Stimulated activated CD4-positive, alpha-beta T cell treated with anti-CD3 and anti-CD28 coated beads, Interleukin-1b, Interleukin-23, amount 100 ng/mL, for 1 hour (primary cell): ENCODE measurements at places on chromosomes 6 and 20.
A peak's percentile ranks its signal among the peaks of the same experiment; 100 is the strongest.

DNA sequence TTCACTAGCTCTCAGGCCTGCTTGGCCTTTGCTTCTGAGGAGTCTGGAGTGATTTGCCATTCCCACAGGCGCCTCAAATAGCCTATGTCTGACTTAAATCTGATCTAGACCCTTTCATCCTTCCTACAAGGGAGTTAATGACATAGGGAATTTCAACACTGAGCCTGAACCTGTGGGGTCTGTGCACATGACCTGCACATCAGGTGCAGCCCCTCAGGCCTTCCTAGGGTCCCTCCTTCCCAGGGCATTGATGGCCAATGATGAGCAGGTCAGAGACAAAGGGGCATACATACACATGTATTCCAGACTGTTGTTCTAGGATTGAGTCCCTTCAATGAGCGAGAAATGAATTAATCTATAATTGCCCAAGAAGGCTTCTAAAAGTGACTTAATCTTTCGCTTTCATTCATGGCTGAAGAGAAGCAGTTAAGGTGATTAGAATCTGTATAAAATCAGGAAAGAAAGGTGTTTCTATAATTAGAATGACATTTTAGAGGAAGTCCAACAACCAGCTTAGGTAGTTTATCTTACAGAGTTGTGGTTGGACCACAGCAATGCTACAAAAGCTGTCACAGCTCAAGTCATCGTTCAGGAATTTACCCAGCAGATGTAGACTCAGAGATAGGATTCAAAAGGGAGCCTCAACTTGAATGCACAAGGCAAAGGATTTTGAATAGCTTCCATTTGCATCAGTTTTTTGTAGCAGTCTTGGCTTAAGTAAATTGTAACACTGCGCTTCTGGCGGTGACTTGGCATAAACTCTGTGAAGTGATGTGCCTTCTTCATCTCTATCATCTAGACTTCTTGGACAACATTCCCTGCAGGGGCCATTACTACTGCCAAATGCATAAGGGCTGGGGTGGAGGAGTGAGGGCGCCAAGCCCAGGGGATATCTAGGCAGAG lies 27.0 kb upstream of the TBC1D7 start:
- DNase-seq = no peak

DNA sequence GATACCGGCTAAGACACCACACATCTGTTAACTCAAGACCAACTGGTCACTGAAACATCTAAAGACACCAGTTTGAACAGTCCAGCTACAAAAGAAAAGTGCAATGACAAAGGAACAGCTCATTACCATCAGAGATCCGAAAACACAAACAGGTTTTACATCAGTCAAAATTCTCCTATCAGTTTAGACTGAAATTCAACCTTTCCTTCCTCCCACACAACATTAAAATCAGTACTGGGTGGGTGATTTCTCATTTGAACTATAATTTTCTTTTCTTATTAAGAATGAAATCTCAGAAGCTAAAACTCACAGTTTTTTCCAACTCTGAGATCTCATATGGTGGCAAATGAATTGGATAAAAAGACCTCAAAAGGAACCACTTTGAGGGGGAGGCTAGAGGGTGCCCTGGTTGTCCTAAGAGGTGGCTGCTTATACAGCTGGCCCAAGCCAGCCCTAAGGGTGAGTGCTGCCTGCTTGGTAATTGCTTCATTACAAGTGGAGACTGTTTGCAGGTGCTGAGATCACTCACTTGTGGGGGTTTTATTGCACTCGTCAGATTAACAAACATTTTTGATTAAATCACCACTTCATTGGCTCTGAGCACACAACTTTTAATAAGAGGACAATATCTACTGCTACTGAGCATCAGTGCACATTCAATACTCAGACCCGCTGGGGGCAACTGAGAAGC lies 4.3 kb downstream of the CCDC167 start:
- no peak for DNase-seq

GRCh38 chr20:16123623-16124022 lies 449.6 kb downstream of the KIF16B start:
- no peak for DNase-seq

- no peak for DNase-seq
Observed at GRCh38 chr6:141282263-141282662, 850.5 kb upstream of the GJE1 start.

DNA sequence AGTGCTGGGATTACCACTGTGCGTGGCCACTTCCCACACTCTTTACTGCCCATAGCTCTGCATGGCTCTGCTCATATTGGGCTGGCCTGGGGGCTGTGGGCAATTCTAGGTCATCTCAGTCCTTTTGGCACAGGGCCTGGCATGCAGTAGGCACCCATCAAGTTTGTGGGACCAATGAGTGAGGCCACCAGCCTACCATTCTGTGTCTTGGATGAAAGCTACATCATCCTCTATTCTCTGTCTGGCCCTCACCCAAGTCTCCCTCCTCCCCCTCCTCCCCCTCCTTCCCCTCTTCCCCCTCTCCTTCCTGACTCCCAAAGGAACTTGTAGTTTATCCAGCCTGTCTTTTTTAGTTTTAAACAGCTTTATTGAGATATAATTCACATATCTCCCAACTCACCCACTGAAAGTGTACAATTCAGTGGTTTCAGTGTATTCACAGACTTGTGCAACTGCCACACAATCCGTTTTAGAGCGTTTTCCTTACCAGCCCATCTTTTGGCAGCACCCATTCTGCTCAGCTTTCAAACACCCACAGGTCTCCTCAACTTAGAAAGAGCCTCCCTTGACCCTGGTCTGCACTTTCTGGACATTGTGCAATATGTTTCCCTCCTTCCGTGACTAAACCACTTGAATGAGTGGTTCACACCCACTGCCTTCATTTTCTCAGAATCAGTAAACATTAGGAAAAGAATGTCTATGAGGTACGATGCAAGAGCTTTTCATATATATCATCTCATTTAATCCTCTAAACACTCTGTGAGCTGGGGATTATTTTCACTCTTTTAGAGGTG lies 21.5 kb upstream of the MRPS18A start:
- DNase-seq = no peak

- no peak for DNase-seq
Observed at GRCh38 chr6:87738000-87738399, 36.0 kb upstream of the AKIRIN2 start.

DNA sequence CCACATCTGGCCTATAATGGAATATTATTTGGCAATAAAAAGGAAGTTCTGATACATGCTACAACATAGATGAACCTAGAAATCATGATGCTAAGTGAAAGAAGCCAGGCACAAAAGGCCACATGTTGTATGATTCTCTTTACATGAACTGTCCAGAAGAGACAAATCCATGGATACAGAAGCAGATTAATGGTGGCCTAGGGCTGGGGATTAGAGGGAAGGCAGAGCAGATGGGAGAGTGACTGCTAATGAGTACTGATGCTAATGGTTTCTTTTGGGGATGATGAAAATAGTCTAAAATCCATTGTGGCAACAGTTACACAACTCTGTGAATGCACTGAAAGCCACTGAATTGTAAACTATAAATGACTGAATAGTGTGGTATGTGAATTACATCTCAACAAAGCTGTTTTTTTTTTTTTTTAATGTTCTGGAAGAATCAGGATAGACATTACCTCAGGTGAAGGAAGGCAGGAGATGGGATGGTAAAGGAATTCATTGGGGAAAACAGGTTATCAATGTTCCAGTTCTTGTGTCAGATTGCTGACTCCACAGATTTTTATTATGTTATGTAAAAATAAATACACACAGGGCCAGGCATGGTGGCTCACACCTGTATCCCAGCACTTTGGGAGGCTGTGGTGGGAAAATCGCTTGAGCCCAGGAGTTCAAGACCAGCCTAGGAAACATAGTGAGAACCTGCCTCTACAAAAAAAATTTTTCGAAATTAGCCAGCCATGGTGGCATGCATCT lies 8.9 kb upstream of the SOX12 start:
- no peak for DNase-seq

- no peak for DNase-seq
Observed at GRCh38 chr20:17023806-17024205, 203.0 kb upstream of the PCSK2 start.

DNA sequence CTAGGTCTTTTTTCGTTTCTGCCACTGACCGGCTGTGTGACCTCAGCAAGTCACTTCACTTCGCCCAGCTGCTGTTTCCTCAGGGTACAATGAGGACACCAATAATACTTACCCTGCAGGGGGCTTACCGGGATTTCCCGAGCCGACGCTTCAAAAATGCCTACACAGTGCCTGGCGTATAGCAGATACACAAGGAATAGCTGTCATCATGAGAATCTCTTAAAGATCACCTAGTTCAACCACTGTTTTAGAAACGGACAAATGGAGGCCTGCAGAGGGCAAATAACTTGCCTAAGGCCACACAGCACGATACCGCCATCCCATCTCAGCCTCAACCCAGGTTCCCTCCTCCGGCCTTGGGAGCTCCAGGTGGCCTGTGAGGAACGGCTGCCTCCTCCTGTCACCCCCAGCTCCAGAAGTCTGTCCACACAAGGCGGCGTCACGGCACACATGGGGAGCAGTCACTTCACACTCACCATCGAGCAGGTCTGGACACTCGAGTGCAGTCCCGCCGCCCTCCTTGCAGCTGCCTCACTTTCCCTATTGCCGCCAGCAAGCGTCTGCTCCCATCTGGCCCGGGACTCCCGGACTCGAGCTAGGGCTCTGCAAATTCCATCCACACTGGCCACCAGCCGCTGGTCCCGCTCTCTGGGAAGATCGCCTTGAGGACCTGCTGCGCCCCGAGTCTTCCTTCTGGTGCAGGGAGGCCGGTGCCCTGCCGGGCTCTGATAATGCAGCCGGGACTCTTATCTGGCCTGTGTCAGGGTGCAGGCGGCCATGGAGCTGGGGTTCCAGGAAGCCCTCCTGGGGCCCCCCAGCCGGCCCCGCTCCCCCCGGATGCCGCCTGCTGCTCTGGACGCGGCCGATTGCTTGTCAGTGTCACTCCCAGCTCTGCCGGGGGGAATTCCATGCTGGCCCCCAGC lies at the start of gene RIPOR3:
Gene RIPOR3 (minus strand): TSS at position 893 of the 923 bp plus-strand sequence. CDS start 414 bp downstream, at position 479.
- no peak for DNase-seq

DNA sequence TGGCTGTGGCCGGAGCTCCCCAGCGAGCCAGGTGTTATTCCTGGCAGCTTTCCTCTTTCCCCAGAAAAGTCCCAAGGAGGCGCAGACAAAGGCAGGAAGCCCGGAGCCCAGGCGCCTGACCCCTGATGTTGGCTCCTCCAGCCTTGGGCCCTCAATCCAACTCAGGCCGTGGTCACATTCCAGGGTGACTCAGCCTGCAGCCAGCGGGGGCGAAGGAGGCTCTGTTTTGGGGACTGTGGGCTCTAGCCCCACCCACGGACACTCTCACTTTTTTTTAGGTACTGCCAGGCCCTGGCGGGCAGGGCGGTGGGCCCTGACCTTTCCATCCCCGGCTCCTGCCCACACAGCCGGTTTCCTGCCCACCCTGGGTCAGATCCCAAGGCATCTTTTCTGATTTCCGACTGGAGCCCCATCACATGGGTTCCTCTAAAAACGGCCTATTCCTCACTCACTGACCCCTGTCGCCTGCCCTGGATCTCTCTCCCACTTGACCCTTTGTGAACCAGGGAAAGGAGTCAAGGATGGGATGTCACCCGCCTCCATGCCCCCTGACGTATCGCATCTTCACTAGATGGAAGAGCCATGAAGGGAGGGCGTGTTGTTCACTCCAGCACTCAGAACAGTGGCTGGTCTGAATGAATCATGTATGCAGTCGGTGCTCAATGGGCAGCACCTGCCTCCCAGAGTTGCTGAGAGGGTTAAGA lies 5.5 kb downstream of the PTGIS start:
- no peak for DNase-seq

DNA sequence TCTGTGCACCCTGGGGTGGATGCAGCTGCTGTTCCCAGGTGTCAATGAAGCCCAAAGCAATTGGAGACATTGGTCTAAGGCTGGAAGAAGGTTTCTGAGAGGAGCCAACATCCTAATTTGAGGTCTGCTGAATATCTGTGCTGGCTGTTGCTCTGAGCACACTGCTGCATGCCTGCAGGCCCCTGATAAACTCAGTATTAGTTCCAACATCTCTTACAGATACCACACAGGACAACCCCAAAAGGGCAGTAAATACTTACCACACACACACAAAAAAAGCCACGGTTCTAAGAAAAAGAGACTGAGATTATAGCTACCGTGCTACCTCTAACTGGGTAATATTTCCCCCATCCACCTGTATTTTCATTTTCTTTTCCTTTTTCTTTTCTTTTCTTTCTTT lies 164.3 kb upstream of the SOX4 start:
- DNase-seq = no peak

DNA sequence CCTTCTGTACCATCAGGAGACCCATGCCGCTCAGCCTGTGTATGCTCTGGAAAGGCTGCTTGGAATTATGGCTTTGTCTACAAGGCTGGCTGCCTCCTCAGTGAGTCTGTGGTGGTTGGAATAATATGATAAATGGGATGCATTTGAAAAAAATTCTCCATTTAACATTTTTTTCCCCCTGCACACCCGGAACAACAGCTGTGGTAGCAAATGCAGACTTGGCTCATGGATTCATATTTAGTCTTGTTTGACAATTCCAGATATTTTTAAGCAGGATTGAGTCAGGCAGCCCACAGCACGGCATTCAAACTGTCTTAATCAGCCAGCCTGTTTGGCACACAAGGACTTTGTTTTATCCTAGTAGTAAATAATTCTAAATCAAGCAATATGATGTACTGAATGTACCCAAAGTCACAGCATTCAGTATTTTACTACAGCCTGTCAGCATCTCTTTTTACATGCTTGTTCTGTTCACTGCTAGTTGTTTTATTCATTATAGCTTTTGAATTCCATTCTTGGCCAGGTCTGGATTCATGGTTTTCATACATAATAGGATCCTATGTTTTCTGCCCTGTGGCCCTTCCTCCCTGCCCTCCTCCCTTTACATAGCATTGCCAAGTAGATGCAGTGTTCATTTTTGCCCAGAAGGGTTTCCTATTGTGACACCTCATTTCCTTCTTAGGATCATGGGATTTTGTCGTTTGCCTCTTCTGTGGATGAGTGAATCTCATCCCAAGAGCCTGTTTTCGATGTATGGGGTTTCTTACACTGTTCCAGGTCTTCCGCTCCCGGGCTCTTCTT lies 68.1 kb downstream of the LRRC1 start:
- no peak for DNase-seq

- DNase-seq = no peak
Observed at GRCh38 chr6:55874316-55874715, 1.1 kb downstream of the BMP5 start.

GRCh38 chr20:37161830-37162549 lies 17.1 kb upstream of the RPN2 start:
- DNase-seq = no peak

GRCh38 chr6:105402090-105402938 lies 568 bp downstream of the PREP start:
- DNase-seq = peak; percentile 10

- no peak for DNase-seq
Observed at GRCh38 chr6:47709160-47709559, 10.8 kb downstream of the ADGRF4 start.

- no peak for DNase-seq
Observed at GRCh38 chr6:88374553-88374952, 208.4 kb upstream of the CNR1 start.

- no peak for DNase-seq
Observed at GRCh38 chr20:60894091-60894490, 358.0 kb upstream of the CDH4 start.

GRCh38 chr6:16318538-16318937 lies 80.2 kb downstream of the GMPR start:
- no peak for DNase-seq
